ENCODE measurements at places on chromosomes 5 and 9.

DNA sequence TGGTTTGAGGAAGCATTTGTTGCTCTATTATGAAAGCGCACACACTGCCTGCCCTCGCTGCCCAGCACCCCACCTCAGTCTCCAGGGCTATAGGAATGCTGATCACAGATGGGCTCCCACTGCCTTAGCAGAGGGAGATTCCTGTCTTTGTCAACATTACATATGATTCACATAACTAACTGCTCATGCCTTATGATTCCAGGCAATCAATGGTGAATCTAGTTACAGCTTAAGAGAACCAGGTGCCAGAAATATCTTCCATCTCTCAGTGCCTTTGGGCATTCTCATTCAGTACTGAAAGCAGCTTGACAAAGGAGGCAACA lies 458.9 kb upstream of the C9orf72 start:
- no peak for DNase-seq

DNA sequence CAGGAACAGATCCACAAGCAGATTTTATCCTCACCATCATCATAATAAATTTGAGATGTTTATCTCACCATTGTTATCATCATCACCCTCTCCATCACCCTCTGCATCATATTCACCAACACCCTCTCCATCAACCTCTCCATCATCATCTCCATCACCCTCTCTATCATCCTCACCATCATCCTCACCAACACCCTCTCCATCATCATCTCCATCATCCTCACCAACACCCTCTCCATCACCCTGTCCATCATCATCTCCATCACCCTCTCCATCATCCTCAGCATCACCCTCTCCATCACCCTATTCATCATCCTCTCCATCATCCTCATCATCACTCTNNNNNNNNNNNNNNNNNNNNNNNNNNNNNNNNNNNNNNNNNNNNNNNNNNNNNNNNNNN lies 567.0 kb upstream of the SGCD start:
- DNase-seq: no peak

GRCh38 chr9:108534741-108535140 lies 321.0 kb downstream of the ACTL7B start:
- DNase-seq: no peak

DNA sequence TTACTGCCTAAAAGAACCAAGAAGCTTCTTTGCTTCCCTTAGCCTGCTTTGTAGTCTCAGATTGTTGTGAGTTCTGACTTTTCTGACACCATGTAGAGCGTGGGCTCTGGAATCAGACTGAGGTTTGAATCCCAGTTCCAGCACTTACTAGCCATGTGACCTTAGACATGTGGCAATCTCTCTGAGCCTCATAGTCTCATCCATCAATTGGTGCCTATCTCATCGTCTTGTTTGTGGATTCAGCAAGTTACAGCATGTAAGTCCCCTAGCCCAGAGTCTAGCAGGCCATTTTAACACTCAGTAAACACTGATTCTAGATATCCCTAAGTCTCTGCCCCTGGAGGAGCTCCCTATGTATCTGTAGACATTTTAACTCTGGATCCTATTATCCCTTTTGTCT lies 94.7 kb downstream of the ANGPTL2 start:
- DNase-seq: no peak

DNA sequence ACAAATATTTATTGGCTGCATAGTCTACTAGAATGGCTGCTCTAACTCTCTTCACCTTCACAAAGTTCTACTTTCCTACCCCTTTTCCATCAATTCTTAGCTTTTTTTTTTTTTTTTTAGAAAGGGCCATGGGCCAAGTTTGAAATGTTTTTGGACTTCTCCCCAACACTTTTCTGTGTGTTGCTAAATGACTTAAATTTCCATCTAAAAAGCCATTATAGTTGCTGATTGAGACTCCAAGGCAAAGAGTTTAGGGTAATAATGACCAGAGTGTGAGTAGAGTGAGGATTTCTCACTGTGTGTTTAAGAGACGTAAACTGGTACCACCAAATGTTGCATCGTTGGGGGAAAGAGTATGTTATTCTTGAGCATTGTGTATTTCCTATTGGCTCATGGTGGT lies 24.4 kb downstream of the TNC start:
- no peak for DNase-seq

DNA sequence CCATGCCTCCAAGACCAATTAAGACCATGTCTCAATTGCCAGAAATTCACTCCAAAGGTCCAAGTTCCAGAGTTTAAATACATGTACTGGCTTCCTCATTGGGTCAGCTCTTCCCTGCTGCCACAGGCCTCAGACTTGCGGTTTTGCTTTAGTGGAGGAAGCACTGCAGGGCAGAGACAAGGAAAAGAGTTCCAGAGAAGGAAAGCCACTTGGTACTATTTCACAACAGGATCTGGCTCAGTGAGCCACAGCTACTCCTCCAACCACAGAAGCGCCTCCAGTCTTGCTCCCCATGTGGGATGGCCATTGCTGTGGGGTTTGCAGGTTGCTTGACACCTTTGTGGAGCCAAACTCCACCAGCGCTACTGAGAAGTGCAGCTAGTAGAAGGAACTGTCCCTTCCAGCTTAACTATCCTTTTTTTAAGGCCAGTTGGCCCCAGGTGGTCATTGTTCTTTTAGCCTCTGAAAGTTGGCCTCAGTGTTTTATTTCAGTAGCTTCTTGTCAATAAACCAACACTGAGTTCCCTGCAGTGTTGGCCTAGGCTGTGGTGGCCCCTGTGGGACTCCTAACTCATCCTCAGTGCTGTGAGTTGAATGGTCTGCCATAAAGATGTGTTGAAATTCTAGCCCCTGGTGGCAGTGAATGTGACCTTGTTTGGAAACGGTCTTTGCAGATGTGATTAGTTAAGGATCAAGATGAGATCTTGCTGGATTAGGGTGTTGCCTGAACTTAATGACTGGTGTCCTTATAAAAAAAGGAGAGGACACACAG lies 93.7 kb upstream of the DAP start:
- no peak for DNase-seq

- no peak for DNase-seq
Measured at GRCh38 chr5:179802950-179803562, 3.6 kb downstream of the MGAT4B start.

GRCh38 chr5:180844432-180844831 lies 16.6 kb downstream of the ZFP62 start:
- no peak for DNase-seq

- no peak for DNase-seq
Measured at GRCh38 chr9:6356441-6356840, 28.3 kb downstream of the TPD52L3 start.

GRCh38 chr5:58571501-58571900 lies 11.4 kb upstream of the RAB3C start:
- no peak for DNase-seq

DNA sequence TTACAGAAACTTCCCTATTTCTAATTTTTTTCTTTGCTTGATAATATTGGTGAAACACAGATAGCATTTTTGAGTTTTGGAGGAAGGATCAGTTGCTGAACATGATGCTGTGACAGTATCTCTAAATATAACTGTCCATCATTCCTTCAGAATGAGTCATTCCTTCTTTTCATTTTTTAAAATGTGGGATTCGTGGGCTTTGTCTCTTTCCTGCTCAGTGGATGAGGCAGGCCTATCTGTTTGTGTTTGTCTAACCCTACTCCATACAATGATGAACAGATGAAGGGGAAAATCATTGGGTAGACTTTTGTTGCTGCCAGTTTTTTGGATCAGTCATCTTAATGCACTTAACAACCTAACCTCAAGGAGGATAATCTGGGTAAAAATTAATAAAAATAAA lies 15.7 kb upstream of the OR13C8 start:
- no peak for DNase-seq

- DNase-seq: no peak
Measured at GRCh38 chr9:95515272-95516113, 1.3 kb downstream of the PTCH1 start.

- DNase-seq: no peak
Measured at GRCh38 chr5:99922386-99922785, 612.8 kb upstream of the FAM174A start.

- DNase-seq: no peak
Measured at GRCh38 chr9:116589392-116590354, 97.4 kb upstream of the TRIM32 start.

DNA sequence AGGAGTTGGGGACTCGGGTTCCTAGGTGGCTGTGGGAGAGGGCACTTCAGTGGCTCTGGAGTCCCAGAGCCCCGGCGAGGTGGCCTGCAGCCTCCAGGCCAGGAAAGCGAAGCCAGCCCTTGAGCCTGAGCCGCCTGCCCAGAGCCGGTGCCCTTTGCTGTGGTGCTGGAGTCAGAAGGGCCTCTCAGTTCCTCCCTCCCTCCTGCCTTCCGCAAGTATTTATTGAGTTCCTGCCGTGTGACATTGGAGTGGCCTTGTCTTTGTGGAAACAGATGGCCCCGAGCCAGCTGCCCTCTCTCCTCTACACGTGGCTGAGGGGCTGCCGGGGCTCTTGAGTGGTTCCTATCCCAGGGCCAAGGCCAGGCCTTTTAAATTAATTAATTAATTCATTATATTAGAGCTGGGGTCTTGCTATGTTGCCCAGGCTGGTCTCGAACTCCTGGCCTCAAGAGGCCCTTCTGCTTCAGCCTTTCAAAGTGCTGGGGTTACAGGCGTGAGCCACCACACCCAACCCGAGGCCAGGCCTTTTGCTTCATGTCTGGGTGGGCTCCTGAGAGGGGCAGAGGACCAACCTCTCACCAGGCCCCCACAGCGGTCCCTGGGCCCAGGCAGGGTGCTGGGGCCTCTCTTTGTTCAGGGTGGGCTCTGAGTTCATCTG lies 45.6 kb upstream of the IER5L start:
- no peak for DNase-seq

DNA sequence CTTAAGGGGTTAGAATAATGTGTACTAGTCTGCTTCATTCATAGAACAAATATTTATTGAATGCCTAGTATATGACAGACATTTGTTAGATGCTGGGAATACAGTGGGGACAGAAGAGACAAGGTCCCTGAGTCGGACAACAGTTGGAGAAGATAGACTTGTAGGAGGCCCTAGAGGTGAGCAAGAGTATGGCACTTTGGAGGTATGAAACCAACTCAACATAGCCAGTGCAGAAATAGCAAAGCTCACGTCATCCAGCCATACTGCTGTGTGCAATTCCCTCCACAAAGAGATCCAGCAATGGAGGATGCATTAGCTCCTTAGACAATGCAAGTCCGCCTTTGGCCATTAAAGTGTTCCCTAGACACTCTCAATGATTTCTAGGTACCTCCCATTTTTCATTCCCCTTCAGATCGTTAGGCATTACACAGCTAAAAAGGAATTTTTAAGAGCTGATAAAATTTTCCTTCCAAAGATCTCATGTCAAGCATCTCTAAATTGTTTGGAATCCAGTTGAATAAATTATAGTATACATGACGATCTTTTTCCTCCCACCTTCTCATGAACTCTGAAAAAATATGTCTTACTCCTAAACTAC lies 1949.6 kb upstream of the WWC1 start:
- DNase-seq: no peak

GRCh38 chr5:80125962-80126480 lies 90.9 kb downstream of the THBS4 start:
- no peak for DNase-seq

Data from stimulated activated CD4-positive, alpha-beta T cell treated with anti-CD3 and anti-CD28 coated beads, Interleukin-12 subunit alpha, Interleukin-12 subunit beta, amount 100 ng/mL, for 24 hours (primary cell).